ENCODE measurements at places on chromosomes 3 and 15. TPM values are rescaled to one million over a fixed set of nuclear protein-coding genes. Genes with fewer than 3 reads are reported as not detected.

Gene GOLGA6B
- total RNA-seq = 1.9 TPM

Gene TMA7
- 318 TPM for total RNA-seq

Gene ADGRG7
- not detected for total RNA-seq

Gene ALPK3
- total RNA-seq = 23.0 TPM

Gene EPHB3
- 6.3 TPM for total RNA-seq

All from WTC11 (cell line).